ENCODE measurements at places on chromosomes 1 and 21.

DNA sequence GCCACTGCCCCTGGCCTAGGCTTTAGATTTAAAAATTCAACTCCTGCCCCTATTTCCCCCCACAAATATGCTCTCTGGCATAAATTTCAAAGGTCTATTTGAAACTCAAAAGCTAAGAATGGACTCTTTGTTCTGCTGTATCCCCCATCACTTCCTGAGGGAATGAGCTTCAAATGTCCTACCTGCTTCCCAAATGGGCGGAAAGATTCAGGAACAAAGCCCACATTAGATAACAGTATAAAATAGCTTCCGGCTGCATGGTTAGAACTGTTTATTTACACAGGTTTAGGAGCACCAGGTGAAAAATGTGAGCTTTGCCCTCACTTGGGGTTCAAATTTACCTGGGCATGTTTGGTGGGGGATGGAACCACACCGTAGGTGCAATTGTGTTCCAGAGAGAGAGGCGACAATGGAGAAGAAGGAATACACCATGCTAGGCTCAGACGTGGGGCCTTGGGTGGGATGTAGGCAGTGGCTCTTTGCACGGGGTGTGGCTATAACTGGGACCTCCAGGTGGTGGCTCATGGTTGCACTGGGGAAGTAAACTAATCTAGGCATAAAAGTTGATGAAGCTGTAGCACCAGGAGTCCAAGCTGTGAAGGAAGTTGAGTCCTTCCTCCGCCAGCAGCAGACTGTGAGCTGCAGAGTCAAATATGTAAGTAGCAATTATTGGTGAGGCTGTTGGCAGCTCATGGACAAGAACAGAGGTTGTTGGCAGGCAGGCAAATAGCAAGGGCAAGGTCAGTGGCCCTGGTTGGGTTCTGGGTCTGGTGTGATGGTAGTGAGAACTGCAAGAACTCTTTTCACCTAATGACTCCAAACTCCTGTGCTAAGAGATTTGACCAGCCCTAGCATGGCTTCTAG, 41.5 kb upstream of the SRSF10 start:
- DNase-seq, result no peak

DNA sequence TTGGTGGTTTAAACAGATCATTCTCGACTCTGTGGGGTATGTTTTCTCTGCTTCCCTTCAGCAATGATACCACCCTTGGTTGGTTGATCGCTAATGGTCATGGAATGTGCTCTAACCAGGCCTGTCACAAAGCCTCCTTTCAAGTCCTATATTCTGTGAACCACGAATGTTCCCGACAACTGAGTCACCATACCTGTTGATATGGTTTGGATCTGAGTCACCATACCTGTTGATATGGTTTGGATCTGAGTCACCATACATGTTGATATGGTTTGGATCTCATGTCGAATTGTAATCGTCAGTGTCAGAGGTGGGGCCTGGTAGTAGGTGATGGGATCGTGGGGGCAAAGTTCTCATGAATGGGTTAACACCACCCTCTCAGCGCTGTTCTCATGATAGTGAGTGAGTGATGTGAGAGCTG, 10.2 kb upstream of the CAMK2N1 start:
- peak; percentile 20 for DNase-seq

- DNase-seq, result no peak
Observed at GRCh38 chr1:60425528-60425927, 352.0 kb upstream of the C1orf87 start.

- DNase-seq, result peak; percentile 62
Observed at GRCh38 chr1:15168479-15168878, 14.9 kb downstream of the TMEM51 start.

GRCh38 chr1:118177998-118178397, 7.0 kb downstream of the SPAG17 start:
- no peak for DNase-seq

DNA sequence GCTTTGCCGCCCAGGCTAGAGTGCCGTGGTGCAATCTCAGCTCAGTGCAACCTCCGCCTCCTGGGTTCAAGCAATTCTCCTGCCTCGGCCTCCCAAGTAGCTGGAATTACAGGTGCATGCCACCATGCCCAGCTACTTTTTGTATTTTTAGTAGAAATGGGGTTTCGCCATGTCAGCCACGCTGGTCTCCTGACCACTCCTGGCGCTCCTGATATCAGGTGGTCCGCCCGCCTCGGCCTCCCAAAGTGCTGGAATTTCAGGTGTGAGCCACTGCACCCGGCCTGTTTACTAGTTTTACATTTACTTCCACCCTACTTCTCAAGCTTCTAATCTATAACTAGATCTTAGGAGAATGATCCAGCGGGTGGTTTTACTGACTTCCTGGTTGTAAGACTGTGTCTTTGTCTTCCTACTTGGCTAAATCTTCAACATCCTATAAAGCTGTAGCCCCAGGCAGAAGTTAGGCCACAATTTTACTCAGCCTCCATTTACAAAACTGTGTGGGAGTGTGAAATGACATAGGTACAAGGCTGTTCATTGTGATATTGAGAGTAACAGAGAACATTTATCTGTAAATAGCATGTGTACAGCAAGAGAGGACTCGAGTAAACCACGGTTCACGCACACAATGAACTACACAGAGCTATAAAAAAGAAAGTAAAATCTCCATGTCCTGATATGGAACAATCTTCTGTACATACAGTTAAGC, 9.6 kb upstream of the POU2F1 start:
- no peak for DNase-seq

GRCh38 chr1:92461364-92462097, 25.2 kb downstream of the GFI1 start:
- DNase-seq, result no peak

DNA sequence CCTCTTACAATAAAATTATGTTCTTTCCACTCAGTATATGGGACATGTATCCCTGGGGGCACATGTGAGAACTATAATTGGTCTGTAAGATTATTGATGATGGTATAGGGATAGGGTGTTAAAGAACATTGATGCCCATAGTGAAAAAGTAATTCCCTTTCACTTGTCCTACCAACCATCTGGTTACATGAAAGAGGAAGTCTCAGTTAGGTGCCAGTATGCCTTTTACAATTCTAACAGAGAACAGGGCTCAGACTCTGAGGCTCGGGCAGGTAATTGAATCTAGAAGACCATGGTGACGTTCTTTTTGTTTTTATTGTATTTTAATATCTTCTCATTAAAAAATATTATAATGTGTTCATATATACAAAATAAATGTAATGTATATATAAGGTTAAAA, 113.6 kb downstream of the FGGY start:
- no peak for DNase-seq
